ENCODE measurements at places on chromosomes 5 and 9.

- no peak for DNase-seq
Measured at GRCh38 chr9:135468854-135469521, 10.6 kb upstream of the PPP1R26 start.

GRCh38 chr5:99900302-99900852 is 634.8 kb upstream of the FAM174A start:
- no peak for DNase-seq

DNA sequence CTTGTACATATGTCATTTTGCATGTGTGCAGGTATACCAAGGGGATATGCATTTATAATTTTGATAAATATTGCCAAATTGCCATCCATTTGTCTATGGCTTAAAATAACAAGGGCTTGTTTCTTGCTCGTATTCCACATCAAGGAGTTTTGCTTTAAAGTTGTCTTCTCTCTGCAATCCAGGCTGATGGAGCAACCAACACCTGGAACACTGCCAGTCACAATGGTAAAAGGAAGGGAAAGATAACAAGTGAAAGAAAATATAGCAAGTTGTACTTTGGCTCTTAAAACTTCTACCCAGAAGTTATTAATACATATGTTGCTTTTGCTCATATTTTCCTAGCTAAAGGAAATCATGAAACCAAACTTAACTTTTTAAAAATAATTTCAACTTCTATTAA is 156.9 kb downstream of the UNC13B start:
- DNase-seq: no peak

- DNase-seq: no peak
Measured at GRCh38 chr9:17380126-17380861, 198.6 kb upstream of the SH3GL2 start.

DNA sequence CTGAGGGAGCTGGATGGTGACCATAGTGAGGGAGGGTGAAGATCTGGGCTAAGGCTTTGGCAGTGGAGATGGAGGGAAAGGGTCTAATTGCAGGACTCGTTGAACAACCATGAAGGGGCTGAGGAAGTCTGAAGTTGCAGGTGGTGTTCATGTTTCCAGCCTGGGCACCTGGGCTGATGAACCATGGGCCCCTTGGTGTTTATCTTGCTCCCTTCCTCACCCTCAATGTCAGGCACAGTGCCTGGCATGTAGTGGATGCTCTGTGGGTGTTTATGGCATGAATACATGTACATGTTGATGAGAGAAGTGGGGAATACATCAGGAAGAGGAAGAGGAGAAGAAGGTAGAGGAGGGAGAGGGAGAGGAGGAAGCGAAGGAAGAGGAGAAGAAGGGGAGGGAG is 31.3 kb upstream of the COL15A1 start:
- no peak for DNase-seq

DNA sequence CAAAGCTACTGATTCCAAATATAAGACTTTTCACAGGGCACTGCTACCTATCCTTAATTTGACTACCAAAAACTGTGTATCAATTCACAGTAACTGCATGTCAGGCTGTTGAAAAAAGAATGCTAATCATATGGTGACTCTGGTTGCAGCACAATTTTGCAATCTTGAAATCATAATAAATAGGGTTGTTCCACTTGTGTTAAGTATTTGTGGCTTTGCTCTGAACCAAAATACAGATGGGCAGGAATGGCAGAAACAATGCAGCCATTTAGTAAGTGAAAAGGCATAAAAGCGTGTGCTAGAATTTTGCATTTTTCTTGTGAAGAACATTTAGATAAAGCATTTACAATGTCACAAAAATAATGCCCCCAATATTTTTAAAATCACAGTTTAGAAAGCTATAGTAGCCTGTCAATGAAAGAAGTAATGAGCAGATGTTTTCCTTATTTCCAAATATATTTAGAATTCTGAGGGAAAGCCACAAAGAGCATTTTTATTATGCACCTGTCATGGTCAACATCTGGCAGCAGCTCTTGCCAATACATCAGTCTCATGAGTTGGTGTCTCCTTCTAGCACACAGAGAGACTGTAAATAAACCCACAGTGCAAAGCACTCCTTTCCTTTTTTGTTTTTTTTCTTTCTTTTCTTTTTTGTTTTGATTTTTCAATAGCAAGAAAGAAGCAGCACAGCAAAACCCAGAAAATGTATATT is 54.8 kb upstream of the PAM start:
- no peak for DNase-seq

DNA sequence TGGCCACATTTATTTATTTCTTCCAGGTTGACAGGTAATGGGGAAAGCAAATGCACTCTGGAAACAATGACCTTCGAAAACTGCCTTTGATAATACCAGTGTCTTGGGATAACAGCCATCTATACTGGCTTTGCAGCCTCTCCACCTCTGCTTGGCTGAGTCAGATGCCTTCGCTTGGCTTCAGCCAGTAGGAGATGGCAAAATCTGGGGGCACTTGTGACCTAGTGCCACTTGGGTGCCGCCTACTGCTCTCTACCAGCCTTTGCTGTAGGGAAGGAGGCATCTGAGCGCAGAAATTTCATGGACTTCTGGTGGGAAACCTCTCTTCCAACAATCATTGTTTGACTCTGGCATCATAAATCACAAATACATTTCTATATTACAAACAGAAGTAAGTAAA is 21.8 kb downstream of the FYB1 start:
- no peak for DNase-seq

DNA sequence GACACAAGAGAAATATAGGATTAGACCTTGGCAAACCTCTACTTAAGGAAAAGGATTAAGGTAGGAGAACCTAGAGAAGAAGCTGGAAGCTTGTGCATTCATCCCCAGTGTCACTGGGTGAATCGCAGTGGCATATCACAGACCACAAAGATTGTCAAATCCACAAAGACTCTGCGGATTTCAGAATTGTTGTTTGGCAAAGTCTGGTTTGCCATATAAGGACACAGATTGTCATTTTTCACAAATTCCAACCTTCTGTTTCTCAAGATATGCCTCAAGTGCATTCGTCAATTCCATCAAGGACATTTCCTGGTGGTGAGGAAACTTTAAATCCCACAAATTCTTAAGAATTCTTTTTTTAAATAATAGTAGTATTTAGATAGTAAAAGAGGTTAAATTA is 395.1 kb upstream of the PAPPA start:
- DNase-seq: no peak

DNA sequence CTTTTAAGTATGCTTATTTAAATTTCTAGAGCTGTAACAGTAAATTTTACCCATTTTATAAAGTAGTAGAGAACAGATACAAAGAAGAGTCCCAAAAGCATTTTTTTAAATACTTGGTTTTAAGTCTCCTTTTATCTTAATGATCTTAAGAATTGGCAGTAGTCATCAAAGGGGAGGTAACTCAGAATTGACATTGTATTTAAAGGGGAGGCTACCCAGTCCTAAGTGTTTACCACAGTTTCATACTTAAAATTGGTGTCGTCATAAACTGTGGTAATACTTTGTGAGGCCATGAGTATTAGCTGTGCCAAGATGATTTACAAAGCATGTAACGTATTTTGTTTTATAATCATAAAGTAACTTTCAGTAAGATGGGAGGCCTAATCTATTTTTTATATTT is 14.8 kb downstream of the SLC25A46 start:
- no peak for DNase-seq

GRCh38 chr9:111458139-111459009 is 25.8 kb downstream of the ECPAS start:
- DNase-seq: no peak

DNA sequence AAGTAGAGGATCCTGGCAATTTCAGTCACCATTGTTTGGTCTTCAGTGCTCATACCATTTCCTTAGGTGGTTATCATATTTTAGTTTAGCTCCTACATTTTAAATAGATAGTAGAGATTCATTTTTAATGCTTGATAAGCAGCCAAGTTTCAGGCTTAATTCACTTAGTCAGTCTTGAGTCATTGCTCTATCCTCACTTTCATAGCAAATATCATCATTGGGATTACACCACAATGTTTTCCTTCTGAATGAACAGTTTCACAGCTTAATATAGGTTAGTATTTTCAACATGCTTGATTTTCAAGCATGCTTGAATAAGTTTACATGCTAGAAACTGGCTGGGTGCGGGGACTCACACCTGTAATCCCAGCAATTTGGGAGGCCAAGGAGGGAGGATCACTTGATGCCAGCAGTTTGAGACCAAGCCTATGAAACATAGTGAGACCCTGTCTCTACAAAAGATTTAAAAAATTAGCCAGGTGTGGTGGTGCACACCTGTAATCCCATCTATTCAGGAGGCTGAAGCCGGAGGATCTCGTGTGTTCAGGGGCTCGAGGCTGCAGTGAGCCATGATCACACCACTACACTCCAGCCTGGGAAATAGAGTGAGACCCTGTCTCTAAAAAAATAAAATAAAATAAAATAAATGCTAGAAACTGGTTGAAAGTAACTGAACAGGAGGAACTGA is 339.9 kb downstream of the ADGRV1 start:
- DNase-seq: no peak

GRCh38 chr5:154176181-154176580 is 14.4 kb upstream of the GALNT10 start:
- no peak for DNase-seq

- no peak for DNase-seq
Measured at GRCh38 chr5:84086511-84086910, 298.2 kb downstream of the EDIL3 start.

- no peak for DNase-seq
Measured at GRCh38 chr5:17058438-17058837, 122.3 kb upstream of the MYO10 start.

DNA sequence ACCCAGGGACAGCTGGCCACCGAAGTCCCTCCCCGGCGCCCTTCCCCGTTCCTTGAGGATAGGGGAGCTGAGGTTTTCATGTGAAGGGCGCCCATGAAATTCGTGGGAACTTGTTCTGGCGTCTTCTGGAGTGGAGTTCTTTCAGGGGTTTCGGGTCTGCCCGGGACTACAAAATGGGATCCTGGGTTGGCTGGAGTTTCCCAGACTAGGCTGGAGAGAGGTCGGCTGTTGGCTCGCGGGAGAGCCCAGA is 3.6 kb upstream of the RGMB start:
- no peak for DNase-seq

DNA sequence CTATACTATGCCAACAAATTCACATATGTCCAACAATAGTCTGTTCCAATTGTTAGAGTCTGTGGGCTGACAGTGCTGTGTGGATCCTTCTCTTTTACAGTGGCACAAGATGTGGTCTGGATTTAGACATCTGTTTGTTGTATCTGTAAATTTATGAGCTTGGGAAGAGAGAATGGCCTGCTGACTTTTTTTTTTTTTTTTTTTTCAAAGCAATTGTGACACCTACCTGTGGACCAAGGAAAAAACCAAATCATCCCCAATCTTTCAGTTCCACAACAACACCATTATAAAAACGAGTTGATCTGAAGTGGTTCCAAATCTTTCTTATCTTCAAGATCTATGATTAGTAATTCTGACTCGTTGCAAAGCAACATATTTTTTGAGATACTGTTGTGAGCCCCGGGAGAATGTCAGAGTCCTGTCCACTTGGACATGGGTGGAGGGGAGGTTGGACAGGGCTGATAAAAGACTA is 4.9 kb downstream of the IRX2 start:
- no peak for DNase-seq

GRCh38 chr5:130978475-130978874 is 186.6 kb downstream of the HINT1 start:
- no peak for DNase-seq

- no peak for DNase-seq
Measured at GRCh38 chr9:125635888-125636287, 71.1 kb downstream of the MAPKAP1 start.

GRCh38 chr9:20640331-20641187 is 18.3 kb upstream of the MLLT3 start:
- DNase-seq: no peak

GRCh38 chr5:139974661-139975060 is 68.4 kb downstream of the NRG2 start:
- no peak for DNase-seq

DNA sequence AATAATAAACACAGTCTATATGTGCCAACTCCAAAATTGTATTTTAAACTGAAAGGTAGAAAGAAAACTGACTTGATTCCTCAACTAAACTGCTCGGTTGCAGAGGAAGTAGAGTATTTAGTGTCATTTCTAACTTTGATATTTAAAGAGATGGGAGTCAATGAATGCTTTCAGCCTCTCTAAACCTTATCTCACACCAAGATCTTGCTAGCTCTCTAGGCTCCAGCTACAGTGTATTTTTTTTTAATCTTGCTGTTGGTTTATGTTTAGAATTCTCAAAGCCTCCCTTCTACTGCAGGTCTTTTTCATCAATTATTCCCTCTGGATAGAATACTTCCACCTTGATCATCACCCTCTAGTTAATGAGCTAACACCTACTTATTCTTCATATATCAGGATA is 419.4 kb upstream of the ZNF462 start:
- no peak for DNase-seq

GRCh38 chr9:112925058-112925641 is 34.5 kb upstream of the SLC46A2 start:
- no peak for DNase-seq

DNA sequence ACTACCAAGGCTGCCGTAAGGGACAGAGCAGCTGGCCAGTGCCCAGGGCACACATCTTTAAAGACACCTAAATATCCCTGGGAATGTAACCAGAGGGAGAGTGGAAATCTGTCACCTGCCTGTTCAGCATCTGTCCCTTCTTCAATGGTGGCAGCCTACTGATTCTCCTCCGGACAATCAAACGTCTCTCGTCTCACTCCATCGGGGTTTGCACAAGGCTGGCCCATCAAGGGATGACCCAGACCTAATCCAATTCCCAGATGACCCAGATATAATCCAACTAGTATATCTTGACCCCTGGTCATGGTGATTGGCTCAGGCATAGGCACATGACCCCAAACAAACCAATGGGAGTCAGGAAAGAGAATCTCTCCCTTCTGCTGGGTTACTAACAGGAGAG is 93.5 kb downstream of the HRH2 start:
- no peak for DNase-seq

DNA sequence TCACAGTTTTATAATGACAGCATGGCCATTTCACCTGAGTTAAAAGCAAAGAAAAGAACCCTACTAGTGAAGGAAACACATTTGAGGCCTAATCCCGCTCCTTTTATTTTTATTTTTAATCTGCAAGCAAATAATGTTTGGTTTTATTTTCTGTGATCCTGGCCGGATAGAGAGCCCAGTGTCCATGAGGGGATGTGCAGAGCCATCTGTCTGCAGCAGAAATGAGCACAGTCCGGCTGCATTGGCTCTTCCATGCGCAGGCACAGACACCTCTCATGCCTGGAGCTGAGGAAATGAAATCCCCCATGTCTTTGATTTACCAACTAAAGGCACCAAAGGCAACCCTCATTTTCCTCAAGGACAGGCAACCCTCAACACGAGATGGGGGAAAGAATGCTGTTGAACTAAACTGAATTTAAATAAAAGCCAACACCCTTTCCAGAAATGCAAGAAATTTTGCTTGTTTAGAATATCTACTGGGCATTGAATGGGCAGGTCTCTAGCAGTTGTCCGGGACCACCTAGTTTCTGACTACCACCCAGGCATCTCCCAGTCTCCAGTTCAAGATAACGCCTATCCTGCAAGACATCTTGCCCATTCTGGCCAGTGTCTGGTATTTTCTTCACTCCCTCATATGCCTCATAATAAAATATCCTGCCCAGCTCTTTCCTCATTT is 47.9 kb upstream of the SEMA6A start:
- no peak for DNase-seq

GRCh38 chr9:109556061-109556460 is 58.0 kb upstream of the PTPN3 start:
- DNase-seq: no peak
